BE2C (cell line): ENCODE measurements at places on chromosomes 7 and 10.

GRCh38 chr7:133770863-133771492 lies 356.2 kb upstream of the LRGUK start:
- peak; percentile 19 for DNase-seq

GRCh38 chr7:2680792-2681490 lies 7.1 kb upstream of the AMZ1 start:
- peak; percentile 87 for DNase-seq

DNA sequence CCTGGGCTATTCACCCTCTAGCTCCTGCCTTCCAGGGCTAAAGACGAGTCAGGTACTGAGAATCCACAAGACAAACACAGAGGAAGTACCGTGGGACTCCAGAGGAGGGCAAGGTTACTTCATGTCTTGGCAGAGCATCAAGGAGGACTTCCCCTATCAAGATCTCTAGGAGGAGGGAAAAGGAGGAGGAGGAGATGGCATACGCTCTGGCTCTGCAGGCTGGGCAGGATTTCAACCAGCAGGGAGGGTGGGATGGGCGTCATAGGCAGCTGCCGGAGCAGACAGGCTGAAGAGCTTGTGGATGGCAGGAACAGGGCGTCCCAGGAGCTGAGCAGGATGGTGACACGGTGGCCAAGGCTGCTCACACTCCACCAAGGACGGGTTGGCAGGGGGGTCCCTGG lies 21.3 kb downstream of the MDH2 start:
- DNase-seq, result no peak

- no peak for DNase-seq
Observed at GRCh38 chr10:58637352-58637751, 124.7 kb downstream of the BICC1 start.

- no peak for DNase-seq
Observed at GRCh38 chr7:49773218-49773935, at the start of gene VWC2. VWC2 (plus strand) TSS chr7:49773638; CDS start chr7:49775436, 1,798 bp downstream.

DNA sequence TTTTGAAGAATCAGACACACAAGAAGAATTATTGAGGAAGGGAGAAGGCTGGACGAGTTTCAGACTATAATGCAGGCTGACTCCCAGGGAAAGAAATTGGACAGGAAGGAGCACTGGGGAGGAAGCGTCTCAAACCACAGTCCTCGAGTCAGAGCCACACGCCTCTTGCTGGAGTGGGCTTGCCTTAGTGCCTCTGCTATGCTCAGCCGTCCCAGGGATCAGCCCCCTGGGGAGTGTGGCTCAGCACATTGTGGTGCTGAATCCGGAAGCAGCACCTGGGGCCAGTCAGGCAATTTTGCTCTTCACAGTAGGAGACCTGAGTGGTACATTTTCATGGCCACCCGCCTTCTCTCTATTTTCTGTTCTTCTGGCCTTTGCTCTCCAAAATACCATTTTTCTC lies 67.4 kb upstream of the SLC35G1 start:
- DNase-seq, result no peak
